Foreskin keratinocyte (primary cell): ENCODE measurements at places on chromosomes 2 and 18. TPM values are rescaled to one million over a fixed set of nuclear protein-coding genes. Genes with fewer than 3 reads are reported as not detected.

The PLEKHB2 gene
- 60.1 and 65.6 TPM in 2 replicates for total RNA-seq

The MARCHF4 gene
- 13.2 and 16.7 TPM in 2 replicates for total RNA-seq

The TRIM43 gene
- not detected in 2 replicates for total RNA-seq

The GYPC gene
- not detected in 2 replicates for total RNA-seq

The GPR39 gene
- 10.5 and 11.3 TPM in 2 replicates for total RNA-seq

The ATP6V1C2 gene
- total RNA-seq = 0.07 TPM in 2 replicates

The PARD3B gene
- total RNA-seq = 1.5 and 1.7 TPM in 2 replicates

The DNAH7 gene
- 0.07 and 0.31 TPM in 2 replicates for total RNA-seq

DNA sequence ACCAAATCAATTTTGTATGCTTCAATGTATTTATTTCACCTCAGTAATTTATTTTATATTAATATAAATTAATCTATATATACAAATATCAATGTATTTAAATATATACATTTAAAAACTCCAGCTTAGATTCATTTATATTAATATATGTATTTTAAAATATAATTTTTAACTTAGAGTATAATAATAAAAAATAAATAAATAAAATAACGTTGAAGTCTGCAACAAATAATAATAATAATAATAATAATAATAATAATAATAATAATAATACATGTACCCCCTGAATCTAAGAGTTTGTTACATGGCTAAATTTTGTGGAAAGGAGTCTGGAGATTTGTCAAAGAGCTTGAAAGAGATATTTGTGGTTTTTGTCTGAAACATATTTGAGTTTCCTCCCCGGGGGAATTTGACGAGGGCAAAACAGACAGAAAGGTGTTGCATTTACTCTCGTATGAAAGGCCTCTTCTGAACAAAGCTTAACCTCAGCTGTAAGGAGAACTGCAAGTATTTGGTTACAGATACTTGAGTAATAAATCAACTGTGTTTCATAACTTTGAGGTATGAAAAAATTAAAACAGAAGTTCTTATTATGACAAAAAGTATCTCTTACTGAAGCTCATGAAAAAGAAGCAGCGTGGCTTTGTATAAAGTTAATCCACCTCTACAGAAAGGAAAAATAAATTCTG, 93.4 kb downstream of the CDH19 start:
- peak; percentile 42 for DNase-seq

DNA sequence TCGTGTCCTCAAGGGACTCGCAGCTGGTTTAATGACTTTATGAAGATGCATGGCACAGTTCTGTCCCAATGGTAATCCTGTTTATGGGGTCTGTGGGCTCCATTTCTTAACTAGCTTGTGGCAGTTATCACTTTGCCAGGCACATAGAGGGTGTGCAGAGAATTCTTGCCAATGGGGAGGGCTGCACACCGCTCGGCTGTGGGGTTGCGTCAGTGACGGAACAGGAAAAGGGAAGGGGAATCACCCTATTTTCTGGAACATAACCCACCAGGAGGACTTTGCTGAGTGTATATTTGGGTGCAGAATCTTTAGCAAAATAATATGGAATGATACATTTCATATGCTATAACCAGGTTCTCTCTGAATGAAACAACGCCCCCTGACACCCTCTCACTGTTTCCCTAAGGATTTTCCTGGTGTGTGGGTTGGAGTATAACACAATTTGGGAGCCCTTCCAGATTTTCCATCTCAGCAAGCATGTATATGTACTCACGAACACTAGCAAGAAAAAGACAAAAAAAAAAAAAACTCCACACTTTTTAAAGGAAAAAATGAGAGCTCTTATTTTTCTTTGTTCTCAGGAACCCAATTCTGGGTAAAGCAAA, 43.9 kb upstream of the TRIB2 start:
- DNase-seq = no peak

GRCh38 chr18:45355944-45356520, 259.2 kb upstream of the SLC14A2 start:
- DNase-seq = no peak

GRCh38 chr2:169736902-169737301, 3.3 kb downstream of the KLHL23 start:
- no peak for DNase-seq
